ENCODE measurements at places on chromosomes 12 and 14. TPM values are rescaled to one million over a fixed set of nuclear protein-coding genes. Genes with fewer than 3 reads are reported as not detected.

- no peak for DNase-seq
Measured at GRCh38 chr12:73465106-73465505, 1072.5 kb upstream of the ATXN7L3B start.

DNA sequence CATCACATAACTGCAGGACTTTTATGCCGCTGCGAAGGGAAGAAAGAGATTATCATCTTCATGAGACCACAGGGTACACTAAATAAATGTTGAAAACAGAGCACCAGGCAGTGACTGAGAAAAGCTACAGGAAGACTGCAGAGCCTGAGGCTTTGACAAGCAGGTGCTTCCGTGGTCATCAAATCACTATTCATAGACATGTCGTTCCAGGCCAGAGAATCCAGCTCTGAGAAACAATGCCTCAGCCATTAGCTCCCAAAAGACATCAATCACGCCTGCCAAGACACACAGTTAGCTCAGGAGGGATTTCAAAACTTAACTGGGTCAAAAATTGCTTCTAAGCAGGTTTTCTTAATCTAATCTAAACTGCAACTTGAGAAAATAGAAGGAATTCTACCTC lies 47.2 kb upstream of the GARIN6 start:
- no peak for DNase-seq

Gene TAS2R30
- total RNA-seq: 2.1 TPM

Gene ITPR2
- 14.3 TPM for total RNA-seq

Gene DCN
- total RNA-seq: 33.1 TPM

GRCh38 chr14:87076922-87077321 lies 916.1 kb downstream of the GALC start:
- DNase-seq: no peak

- no peak for DNase-seq
Measured at GRCh38 chr12:119136811-119137410, 41.8 kb upstream of the HSPB8 start.

Gene KRT81
- 2,244 TPM for total RNA-seq

- no peak for DNase-seq
Measured at GRCh38 chr12:92462049-92462448, 240.7 kb upstream of the PLEKHG7 start.

GRCh38 chr12:57063991-57064685 lies 14.2 kb upstream of the MYO1A start:
- no peak for DNase-seq

Gene SLC8A3
- total RNA-seq: not detected

Gene BEST3
- total RNA-seq: 0.56 TPM

Gene C12orf54
- total RNA-seq: 1.9 TPM

GRCh38 chr12:123942238-123942653 lies 30.4 kb downstream of the CCDC92 start:
- peak; percentile 70 for DNase-seq

DNA sequence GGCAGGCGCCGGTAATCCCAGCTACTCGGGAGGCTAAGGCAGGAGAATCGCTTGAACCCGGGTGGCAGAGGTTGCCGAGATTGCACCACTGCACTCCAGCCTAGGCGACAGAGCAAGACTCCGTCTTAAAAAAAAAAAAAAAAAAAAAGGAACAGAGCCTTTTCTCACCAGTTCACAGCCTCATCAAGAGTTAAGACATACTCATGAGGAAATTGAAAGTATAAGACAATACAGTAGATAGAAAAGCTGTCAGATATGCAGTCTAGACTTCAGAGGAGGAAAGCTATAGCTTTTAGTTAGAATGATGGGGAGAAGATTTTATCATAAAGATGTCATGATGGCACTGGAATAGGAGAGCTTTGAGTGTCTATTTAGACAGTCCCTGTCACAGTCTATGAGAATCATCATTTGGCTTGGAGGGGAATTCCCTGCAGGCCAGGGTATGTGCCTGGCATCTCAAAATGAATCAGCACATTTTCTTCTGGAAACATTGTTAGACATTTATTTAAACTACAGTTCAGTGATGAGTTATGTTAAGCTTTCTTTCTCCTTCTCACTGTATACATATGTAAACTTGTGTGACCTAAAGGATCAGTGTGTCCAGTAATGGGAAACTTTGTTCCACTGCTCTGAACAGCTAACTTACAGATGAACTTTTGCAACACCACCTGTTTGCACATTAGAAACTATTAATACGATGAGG lies 2.9 kb upstream of the RAB35 start:
- DNase-seq: peak; percentile 24

DNA sequence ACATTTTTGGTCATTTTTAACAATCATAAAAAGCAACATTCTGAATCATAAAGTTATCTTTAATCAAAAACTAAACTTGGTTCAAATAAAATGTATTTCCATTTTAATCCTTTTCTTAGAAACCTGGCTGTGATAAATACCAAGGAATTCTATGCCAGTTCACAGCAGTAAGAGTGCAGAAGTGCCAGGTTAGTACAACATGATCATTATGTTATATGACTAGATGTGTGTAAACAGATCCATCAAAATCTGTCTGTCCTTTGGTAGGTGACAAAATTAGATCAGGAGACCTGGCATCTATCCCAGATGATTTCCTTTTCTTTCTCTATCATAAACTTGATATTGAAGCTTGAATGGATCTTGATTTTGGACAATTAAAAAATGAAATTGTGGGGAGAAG lies 200.6 kb upstream of the STXBP6 start:
- DNase-seq: no peak

Gene SMIM41
- total RNA-seq: not detected

All from MCF 10A (cell line).